HEK293T (cell line): ENCODE measurements at places on chromosomes 7 and 10.

GRCh38 chr7:27062946-27063345 lies 32.9 kb downstream of the HOXA1 start:
- DNase-seq, result no peak

GRCh38 chr10:68402276-68402675 lies 4.8 kb downstream of the RUFY2 start:
- no peak for DNase-seq

DNA sequence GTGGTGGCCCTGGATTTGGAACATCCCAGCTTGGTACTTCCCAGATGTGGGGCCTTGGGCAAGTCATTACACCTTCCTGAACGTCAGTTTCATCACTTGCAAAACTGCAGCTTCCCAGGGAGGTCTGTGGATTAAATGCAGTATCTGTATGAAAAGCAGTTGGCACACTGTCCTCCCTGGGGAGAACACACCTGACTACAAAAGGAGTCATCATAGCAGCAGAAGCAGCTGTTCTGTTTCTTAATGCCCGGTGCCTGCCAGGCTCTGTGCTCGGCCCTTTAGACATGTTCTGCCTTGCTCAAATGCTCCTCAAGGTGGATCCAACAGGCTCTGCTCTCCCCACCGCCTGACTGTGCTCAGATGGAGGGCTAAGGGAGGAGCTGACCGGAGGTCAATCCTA lies 31.0 kb downstream of the CDCA7L start:
- no peak for DNase-seq

DNA sequence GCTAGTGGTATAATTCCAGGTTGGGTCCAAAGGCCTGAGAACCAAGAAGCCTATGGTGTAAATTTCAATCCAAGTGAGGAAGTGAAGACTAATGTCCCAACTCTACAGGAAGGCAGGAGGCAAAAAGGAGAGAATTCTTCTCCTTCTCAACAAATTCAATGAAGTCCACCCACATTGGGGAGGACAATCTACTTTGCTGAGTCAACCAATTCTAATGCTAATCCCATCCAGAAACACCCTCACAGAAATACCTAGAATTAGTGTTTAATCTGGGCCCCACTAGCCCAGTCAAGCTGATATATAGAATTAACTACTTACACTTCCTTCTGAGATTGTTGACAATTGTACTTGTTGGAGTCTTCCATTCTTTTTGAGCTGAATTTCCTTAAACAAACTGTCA lies 413.2 kb upstream of the PHF14 start:
- DNase-seq, result no peak

GRCh38 chr7:84729284-84729683 lies 457.6 kb downstream of the SEMA3D start:
- DNase-seq, result no peak

DNA sequence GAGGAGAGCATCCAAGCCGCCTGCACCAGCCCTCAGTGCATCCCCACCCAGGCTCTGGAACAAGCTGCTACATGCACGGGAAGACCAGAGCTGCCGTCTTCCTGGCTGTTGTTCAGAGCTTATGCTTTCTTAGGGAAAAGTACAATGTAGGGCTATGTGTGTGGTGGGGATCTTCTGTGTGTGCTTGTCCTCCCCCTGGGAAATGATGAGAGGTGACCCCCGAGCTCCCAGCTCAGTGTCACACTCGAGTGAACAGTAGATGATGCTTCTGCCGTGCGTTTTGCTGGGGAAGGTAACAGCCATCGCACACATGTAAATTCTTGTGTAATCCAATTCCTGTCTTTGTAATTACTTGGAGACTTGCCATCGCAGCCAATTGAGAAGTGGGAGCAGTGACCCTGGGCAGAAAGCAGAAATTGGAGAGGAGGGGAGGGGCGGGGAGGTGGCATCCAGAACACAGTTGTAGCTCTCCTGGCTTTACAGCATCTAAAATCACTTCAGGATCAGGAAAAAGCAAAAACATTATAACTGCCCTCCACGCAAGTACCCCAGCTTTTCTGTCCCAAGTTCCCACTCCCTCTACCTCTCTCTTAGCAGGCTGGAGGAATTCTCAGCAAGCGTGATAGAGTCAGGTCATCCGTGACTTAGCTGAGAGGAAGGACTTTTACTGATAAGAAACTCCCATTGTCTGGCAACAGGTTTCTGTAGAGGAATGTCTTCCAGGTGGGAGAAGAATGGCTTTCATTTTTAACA lies 149.6 kb downstream of the TCF7L2 start:
- peak; percentile 36 for DNase-seq

GRCh38 chr10:12973149-12973718 lies 28.3 kb downstream of the CCDC3 start:
- no peak for DNase-seq

- no peak for DNase-seq
Observed at GRCh38 chr10:102159831-102160230, 7.6 kb downstream of the NOLC1 start.

DNA sequence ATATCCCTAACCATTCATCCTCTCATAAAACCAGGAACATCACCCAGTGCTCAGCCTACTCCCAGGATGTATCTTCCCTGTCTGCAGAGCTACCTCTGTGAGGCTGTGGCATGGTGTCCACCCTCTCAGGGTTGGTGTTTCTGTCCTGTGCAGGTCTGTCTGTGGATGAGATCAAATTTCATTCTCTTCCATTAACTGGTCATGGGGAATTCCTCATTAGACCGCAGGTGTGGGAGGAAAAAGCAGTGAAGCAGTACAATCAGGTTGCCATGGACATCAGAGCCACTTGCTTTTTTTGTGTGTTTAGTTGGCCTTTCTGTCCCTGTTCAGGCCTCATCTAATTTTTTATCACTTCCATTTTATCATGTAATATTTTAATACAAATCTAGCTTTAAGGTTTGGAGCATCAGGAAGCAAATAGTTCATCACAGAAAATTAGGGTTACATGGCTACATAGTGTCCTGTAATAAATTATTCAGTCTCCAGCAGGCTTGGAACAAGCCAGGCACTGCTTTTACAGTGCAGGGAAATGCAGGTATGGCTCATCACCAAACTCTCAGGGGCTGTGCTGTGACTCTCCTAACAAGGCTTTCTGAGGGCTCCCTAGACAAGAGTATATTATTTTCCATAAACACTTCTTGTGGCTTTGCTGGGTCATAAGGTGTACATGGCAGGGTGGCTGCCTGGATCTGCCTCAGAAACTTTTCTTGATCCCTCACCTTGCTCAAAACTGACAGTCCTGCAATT lies 594.9 kb upstream of the IGFBP3 start:
- no peak for DNase-seq

DNA sequence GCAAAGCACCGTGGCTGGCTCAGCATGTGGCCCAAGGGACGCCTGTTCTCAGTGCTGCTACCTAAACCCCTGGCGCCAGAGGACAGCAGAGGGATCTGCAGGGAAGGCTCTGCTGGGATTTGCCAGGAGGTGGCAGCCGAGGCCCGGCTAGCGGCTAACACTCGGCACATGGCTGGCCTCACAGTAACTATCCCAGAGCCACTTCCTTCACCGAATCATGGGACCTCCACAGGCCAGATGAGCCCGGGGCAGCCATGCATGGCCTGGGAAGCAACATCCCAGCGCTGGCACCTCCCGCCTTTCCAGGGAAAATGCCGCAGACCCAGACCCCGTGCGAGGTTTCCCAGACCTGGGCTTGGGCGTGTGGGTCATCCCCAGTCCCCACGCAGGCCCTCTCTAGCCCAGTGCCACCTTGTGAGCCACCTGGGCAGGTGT lies 36.4 kb downstream of the DPYSL4 start:
- DNase-seq, result peak; percentile 97

- DNase-seq, result no peak
Observed at GRCh38 chr10:73439605-73440312, 6.4 kb upstream of the MSS51 start.

DNA sequence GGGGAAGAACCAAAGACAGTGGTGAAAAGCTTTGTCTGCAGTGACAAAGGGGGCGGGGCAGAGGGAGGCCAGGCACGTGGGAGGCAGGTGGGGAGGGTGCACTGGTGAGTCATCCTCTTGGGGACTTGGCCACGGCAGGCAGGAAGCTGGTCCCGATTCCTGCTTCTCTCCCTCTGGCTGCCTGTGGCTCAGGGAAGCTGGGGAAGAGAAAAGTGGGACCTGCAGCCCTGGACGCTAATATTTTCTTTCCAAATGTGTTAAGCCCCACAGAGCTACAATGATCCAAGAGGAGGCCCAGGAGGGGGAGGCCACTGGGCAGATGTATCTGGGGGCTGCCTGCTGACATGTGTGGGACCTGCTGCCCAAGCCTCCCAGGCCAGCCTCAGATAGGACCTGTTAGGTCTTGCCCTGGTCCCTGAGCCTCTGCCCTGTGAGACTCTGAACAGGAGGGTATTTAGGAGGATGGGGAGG lies 231.8 kb downstream of the KCNMA1 start:
- DNase-seq, result peak; percentile 65

- DNase-seq, result no peak
Observed at GRCh38 chr10:44949915-44950314, 9.7 kb upstream of the RASSF4 start.

GRCh38 chr10:2529945-2530344 lies 537.4 kb upstream of the PFKP start:
- DNase-seq, result no peak

GRCh38 chr10:19915816-19916215 lies 99.6 kb downstream of the PLXDC2 start:
- DNase-seq, result no peak

DNA sequence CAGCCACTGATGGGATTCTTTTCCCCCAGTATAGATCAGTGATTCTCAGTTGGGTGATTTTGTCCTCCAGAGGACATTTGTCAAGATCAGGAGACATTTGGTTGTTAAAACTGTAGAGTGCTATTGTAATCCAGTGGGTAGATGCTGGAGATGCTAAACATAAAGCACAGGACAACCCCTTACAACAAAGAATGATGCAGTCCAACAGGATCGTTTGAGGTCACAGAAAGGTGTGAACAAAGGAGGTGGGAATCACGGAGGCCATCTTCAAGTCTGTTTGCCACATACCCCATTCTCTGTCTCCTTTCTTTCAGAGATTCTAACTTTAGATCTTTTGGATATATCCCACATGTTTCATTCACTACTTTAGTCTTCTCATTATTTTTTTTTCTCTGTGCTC lies 69.0 kb downstream of the HELLS start:
- DNase-seq, result no peak

GRCh38 chr10:94785211-94785610 lies 22.7 kb downstream of the CYP2C19 start:
- no peak for DNase-seq

- no peak for DNase-seq
Observed at GRCh38 chr7:11833431-11833830, 1.4 kb upstream of the THSD7A start.

GRCh38 chr7:147584771-147585193 lies 1005.8 kb upstream of the C7orf33 start:
- no peak for DNase-seq

GRCh38 chr10:52486840-52487611 lies 172.9 kb downstream of the DKK1 start:
- DNase-seq, result no peak

GRCh38 chr7:132558815-132559214 lies 17.5 kb downstream of the PLXNA4 start:
- no peak for DNase-seq

- DNase-seq, result no peak
Observed at GRCh38 chr10:76089556-76090180, 658.2 kb downstream of the LRMDA start.

GRCh38 chr10:89468191-89468965 lies 54.0 kb downstream of the IFIT5 start:
- DNase-seq, result no peak

- DNase-seq, result no peak
Observed at GRCh38 chr10:84407388-84408049, 79.1 kb downstream of the CCSER2 start.

DNA sequence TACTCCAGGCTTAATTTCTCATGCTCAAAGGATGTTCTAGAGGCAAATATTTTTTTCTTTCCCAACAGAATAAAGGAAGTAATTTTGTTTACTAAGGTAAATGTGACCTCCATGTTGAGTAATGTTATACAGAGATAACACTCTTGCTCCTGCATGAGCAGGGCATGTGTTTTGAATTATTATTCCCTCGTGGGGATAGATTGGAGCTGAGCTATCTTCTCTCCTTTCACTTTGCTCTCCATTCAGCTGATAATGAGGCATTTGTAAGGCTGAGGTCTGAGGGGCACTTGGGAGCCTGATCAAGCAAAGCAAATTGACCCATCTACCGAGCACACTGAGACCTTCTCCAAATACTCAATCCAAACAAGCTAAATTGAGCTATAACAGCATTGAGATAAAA lies 50.7 kb upstream of the GHITM start:
- no peak for DNase-seq

- DNase-seq, result no peak
Observed at GRCh38 chr10:7411671-7412128, 866 bp upstream of the SFMBT2 start.

DNA sequence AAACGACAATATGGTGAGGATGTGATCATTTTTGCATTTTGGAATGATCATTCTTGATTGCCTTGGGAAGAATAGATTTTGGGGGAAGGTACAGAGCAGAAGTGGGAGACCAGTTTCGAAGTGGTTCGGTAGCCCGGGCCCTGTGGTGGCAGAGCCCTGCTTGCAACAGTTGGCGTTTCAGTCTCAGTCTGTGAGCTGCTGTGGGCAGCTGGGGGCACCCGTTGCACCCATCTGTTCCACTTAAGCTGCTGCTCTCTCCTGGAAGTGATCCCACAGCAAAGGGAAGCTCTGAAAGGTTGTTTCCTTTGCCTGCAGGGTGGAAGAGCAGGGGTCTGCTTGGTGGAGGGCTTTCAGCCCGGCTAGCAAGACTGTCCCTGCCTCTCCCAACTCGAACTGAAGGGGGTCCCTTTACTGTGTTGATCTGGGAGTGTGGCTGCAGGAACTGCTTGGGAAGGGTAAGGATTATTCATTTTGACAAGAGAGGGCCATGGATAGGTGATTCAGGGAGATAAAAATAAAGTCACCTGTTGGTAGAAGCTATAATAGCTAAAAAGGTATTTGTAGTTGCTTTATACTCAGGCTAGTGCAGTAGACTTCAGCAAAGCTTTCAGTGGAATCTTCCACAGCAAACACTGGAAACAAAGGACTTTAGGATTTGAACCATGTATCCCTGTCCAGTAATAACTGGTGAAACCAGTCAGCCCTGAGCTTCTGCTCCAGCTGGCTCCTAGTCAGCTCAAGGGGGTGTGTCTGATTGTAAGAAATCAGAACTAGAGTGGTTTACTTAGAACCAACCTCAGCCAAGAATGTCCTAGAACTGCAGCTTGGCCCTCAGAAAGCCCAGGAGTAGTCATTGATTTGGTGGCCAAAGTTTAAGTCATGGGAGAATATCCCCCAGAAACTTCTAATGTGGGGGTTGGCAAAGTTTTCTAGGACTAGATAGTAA lies 53.1 kb upstream of the PDCD4 start:
- DNase-seq, result no peak
